Left renal pelvis (tissue), 4 donors: ENCODE measurements at places on chromosomes 4 and X. TPM values are rescaled to one million over a fixed set of nuclear protein-coding genes. Genes with fewer than 3 reads are reported as not detected.

Gene F8
- polyA plus RNA-seq, result 15.6 TPM

Gene IQCM
- polyA plus RNA-seq, result not detected

Gene RAB9B
- polyA plus RNA-seq, result 3.1 TPM

Gene AFM
- 13.2 TPM for polyA plus RNA-seq

Gene SMAD1
- 53.2 TPM for polyA plus RNA-seq

Gene AMTN
- polyA plus RNA-seq, result not detected
